ENCODE measurements at places on chromosomes 3 and 15.
A peak's percentile ranks its signal among the peaks of the same experiment; 100 is the strongest.

DNA sequence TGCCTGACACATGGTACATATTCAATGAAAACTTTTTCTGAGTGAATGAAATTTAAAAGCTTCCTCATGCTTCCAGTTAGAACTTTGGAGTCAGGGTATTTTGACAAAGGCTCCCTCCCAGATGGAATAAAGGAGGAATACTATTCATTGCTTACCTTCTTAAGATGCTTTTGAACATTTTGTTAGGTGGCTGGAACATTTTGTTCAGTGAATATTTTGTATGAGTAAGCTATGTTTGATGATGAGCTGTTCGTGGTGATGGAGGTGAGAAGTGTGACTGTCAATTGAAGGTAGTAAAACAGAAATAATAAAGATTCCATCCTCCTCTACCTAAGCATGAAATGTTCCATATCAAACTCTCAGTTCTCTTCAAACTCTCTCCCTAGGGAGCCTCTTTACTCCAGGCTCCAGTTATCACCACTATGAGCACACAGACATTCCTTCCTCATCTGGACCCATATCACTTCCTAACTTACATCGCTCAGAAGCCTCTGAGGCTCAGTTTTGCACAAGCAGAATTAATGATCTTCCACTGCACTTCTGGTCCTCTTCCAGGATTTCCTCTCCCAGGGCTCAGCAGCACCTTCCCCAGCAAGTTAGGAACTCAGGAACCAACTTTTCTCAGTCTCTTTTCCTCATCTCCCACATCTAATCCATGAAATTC lies 2.5 kb upstream of the AQP9 start:
- no peak for DNase-seq

GRCh38 chr15:71333839-71334238 lies 218.6 kb downstream of the THSD4 start:
- no peak for DNase-seq

- no peak for DNase-seq
These were observed 53.0 kb downstream of the SV2B start for GRCh38 chr15:91152896-91153581.

GRCh38 chr15:67865331-67865730 lies 25.5 kb upstream of the RNU6-1 start:
- DNase-seq = no peak

GRCh38 chr3:194930377-194931204 lies 244.9 kb downstream of the FAM43A start:
- peak; percentile 45 for DNase-seq

- no peak for DNase-seq
These were observed 21.8 kb upstream of the LIMD1 start for GRCh38 chr3:45572755-45573154.
